Activated T-helper 17 cell treated with anti-CD3 and anti-CD28 coated beads, Interleukin-2, amount 50 U/mL, for 72 hours (primary cell): ENCODE measurements at places on chromosomes 6 and 20. TPM values are rescaled to one million over a fixed set of nuclear protein-coding genes. Genes with fewer than 3 reads are reported as not detected.
A peak's percentile ranks its signal among the peaks of the same experiment; 100 is the strongest.

DNA sequence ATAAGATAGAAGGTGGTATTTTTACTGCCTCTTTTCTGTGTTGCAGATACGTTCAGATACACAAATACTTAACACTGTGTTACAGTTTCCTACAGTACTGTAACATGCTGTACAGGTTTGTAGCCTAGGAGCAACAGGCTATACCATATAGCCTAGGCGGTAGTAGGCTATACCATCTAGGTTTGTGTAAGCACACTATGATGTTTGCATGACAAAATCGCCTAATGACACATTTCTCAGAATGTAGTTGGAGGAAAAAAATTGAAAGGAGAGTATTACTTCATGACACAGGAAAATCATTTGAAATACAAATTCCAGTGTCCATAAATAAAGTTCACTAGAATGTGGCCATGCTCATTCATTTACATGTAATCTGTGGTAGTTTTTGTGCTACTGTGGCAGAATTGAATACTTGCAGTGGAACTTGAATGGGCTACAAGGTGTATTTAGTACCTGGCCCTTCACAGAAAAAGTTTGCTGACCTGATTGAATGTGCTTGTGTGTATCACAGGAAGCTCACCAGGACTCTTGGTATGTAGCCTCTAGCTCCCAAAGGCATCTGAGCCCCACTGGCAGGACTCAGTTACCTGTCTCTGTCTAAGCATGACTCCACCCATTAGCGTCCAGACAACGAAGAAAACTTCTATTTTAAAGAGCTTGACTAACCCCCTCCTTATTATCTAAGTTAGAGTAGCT lies 18.8 kb downstream of the TOP1 start:
- peaks cover 10% of the 10 kb centered on the region for H3K36me3 ChIP-seq
- peak overlapping the region; percentile 85 for H3K4me3 ChIP-seq
- peak; percentile 76 for ATAC-seq
- H3K27me3 ChIP-seq, result no peaks in the 10 kb centered on the region
- peak overlapping the region; percentile 91 for H3K27ac ChIP-seq
- H3K4me1 ChIP-seq, result peaks cover 78% of the 10 kb centered on the region

GRCh38 chr6:170132561-170132991 lies 158.3 kb downstream of the DLL1 start:
- no peak overlapping the region for H3K4me3 ChIP-seq
- H3K36me3 ChIP-seq, result no peaks in the 10 kb centered on the region
- H3K4me1 ChIP-seq, result no peaks in the 10 kb centered on the region
- ATAC-seq, result no peak
- H3K27me3 ChIP-seq, result peaks cover 4% of the 10 kb centered on the region

- no peak for ATAC-seq
- H3K27me3 ChIP-seq, result peaks cover 7% of the 10 kb centered on the region
- no peak overlapping the region for H3K4me3 ChIP-seq
- no peaks in the 10 kb centered on the region for H3K36me3 ChIP-seq
Observed at GRCh38 chr6:138569970-138570724, 70.9 kb upstream of the NHSL1 start.

GRCh38 chr6:16216501-16217155 lies 21.8 kb upstream of the GMPR start:
- no peaks in the 10 kb centered on the region for H3K36me3 ChIP-seq
- ATAC-seq, result no peak
- no peak overlapping the region for H3K4me3 ChIP-seq
- H3K27ac ChIP-seq, result no peak overlapping the region
- peaks cover 32% of the 10 kb centered on the region for H3K27me3 ChIP-seq

DNA sequence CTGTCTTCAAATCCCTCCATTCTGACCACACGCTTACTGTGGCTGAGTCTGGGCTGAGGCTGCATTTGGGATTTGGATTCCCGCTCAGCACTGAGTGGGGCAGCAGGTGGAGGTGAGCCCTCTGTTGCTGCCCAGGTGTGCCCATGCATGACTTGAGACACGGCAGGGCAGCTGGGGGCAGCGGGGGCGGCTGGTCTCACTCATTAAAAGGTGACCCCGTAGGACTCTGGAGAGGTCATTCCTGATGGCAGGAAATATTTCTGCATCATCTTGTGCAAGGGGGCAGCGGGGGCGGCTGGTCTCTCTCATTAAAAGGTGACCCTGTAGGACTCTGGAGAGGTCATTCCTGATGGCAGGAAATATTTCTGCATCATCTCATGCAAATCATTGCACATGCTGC lies 49.8 kb downstream of the SMOC2 start:
- no peak for ATAC-seq
- no peaks in the 10 kb centered on the region for H3K36me3 ChIP-seq
- H3K4me3 ChIP-seq, result no peak overlapping the region
- no peaks in the 10 kb centered on the region for H3K4me1 ChIP-seq

The FGD2 gene
- total RNA-seq, result 5.3 TPM

GRCh38 chr6:56050530-56051201 lies 175.3 kb upstream of the BMP5 start:
- no peaks in the 10 kb centered on the region for H3K4me1 ChIP-seq
- no peaks in the 10 kb centered on the region for H3K36me3 ChIP-seq
- H3K27ac ChIP-seq, result no peak overlapping the region
- H3K4me3 ChIP-seq, result no peak overlapping the region
- no peak for ATAC-seq
- no peaks in the 10 kb centered on the region for H3K27me3 ChIP-seq

The GTSF1L gene
- not detected for total RNA-seq

The LHFPL5 gene
- 0.26 TPM for total RNA-seq

GRCh38 chr6:92495242-92495641 lies 924.1 kb downstream of the EPHA7 start:
- ATAC-seq, result no peak
- H3K36me3 ChIP-seq, result no peaks in the 10 kb centered on the region
- no peak overlapping the region for H3K4me3 ChIP-seq
- H3K27ac ChIP-seq, result no peak overlapping the region
- H3K27me3 ChIP-seq, result no peaks in the 10 kb centered on the region

DNA sequence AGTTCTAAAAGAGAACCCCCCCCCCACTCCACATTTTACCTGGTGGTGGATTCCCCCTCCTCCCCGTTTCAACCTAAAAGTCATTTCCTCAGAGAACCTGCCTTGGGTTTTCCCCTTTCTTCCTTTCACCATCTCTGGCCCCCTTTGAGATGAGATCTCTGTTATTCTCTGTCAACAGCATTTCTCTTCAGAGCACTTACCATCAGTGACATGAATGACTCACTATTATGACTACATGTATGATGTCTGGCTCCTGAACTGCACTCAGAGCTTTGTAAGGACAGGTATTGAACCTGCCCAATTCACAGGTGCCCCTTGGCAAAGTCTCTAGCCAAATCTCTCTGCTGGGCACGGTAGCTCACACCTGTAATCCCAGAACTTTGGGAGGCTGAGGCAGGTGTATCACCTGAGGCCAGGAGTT lies 61.4 kb upstream of the JARID2 start:
- peaks cover 12% of the 10 kb centered on the region for H3K4me1 ChIP-seq
- H3K36me3 ChIP-seq, result no peaks in the 10 kb centered on the region

GRCh38 chr20:39524371-39524911 lies 562.3 kb downstream of the DHX35 start:
- H3K27me3 ChIP-seq, result peaks cover 4% of the 10 kb centered on the region
- H3K36me3 ChIP-seq, result no peaks in the 10 kb centered on the region
- no peak overlapping the region for H3K27ac ChIP-seq
- H3K4me3 ChIP-seq, result no peak overlapping the region

DNA sequence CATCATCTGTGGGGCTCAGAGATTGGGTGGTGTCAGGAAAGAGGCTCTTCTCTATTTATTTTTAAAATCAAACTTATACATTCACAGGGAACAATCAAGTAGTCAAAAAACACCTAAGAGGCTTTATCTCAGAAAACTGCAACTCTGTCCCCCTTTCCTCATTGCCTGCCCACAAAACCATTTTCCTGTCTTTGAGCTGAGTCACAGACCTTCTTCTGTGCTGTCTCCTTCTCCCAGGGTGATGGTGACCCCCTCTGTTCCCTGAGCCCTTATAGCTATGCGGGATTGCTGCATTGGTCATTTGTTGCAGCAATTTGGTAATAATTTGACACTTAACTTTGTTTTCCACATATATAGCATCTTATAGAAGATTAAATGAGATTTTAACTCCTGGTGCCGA lies 195.2 kb upstream of the PROKR2 start:
- H3K36me3 ChIP-seq, result no peaks in the 10 kb centered on the region
- no peaks in the 10 kb centered on the region for H3K27me3 ChIP-seq
- H3K27ac ChIP-seq, result no peak overlapping the region
- no peak overlapping the region for H3K4me3 ChIP-seq
- no peaks in the 10 kb centered on the region for H3K4me1 ChIP-seq

DNA sequence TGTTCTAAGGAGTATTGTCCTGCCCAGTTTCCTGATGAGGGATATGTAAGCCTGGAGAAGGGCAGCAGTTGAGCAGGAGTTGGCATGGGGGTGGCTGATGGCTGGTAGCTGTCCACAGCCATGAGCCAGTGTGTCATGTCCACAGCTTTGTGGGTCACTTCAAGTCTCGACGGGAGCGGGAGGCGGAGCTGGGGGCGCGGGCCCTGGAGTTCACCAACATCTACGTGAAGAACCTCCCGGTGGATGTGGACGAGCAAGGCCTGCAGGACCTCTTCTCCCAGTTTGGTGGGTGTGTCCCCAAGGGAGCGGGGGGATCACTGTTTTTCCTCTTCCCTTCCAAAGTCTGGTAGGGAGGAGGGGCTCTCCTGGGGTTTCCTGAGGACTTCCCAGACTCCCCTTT lies 8.9 kb downstream of the PABPC1L start:
- H3K4me3 ChIP-seq, result no peak overlapping the region
- no peaks in the 10 kb centered on the region for H3K27me3 ChIP-seq
- ATAC-seq, result no peak
- peaks cover 79% of the 10 kb centered on the region for H3K36me3 ChIP-seq
- no peaks in the 10 kb centered on the region for H3K4me1 ChIP-seq

DNA sequence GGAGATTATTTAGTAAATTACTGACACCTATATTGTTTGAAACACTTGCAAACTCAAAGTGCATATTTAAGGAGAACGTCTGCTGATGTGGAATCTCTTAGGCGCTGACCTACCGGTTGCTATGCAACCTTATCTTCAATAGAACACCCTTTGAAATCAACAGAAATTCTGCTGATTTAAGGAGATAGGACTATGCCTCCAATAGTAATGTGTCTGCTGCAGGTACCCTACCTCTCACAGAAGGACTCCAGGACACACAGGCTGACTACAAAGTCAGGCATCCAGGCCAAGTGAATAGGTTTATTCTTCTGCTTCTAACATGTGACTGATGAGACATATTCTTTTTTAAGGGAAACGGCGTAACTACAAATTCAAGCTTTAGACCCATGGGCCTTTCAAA lies 311.7 kb downstream of the CBLN4 start:
- no peak for ATAC-seq
- no peak overlapping the region for H3K27ac ChIP-seq
- no peaks in the 10 kb centered on the region for H3K27me3 ChIP-seq
- no peaks in the 10 kb centered on the region for H3K36me3 ChIP-seq

- H3K4me3 ChIP-seq, result no peak overlapping the region
- peaks cover 7% of the 10 kb centered on the region for H3K27me3 ChIP-seq
- H3K36me3 ChIP-seq, result no peaks in the 10 kb centered on the region
- no peak for ATAC-seq
- H3K27ac ChIP-seq, result no peak overlapping the region
Observed at GRCh38 chr6:40887792-40888340, 151.2 kb downstream of the UNC5CL start.

- no peak within 1 kb of the TSS for H3K27ac ChIP-seq
- H3K4me3 ChIP-seq, result peak within 1 kb of the TSS; percentile 19
- H3K4me1 ChIP-seq, result peaks cover 5% of the 10 kb centered on the region
- ATAC-seq, result no peak
- no peaks in the 10 kb centered on the region for H3K36me3 ChIP-seq
- peaks cover 42% of the 10 kb centered on the region for H3K27me3 ChIP-seq
Observed at GRCh38 chr20:21106171-21107017, at the start of gene LINC00237. Gene LINC00237, minus strand, starts transcription at chr20:21106358.

DNA sequence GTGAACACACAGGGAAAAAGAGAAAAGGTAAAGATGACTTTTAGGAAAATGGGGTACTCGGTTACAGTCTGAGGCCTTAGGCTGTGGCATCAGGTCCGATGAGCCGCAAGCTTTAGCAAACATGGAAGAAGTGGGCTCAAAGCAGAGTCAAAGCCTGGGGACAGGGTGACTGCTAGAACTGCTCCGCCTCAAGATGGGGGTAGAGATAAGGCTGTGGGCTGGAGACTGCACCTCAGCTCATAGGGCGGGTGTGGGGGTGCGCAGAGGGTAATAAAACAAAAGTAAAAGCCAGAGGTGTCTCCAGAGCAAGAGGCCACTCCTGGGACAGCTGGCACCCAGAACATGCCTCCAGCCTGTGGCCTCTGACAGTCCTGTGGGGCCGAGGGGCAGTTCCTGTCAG lies 21.3 kb upstream of the SYNDIG1 start:
- no peak for ATAC-seq
- H3K36me3 ChIP-seq, result no peaks in the 10 kb centered on the region
- no peak overlapping the region for H3K27ac ChIP-seq

The KIZ gene
- 9.7 TPM for total RNA-seq

- H3K27me3 ChIP-seq, result peaks cover 42% of the 10 kb centered on the region
- no peak overlapping the region for H3K27ac ChIP-seq
- H3K4me1 ChIP-seq, result no peaks in the 10 kb centered on the region
- no peak for ATAC-seq
Observed at GRCh38 chr20:59835057-59835447, 98.4 kb downstream of the SYCP2 start.

DNA sequence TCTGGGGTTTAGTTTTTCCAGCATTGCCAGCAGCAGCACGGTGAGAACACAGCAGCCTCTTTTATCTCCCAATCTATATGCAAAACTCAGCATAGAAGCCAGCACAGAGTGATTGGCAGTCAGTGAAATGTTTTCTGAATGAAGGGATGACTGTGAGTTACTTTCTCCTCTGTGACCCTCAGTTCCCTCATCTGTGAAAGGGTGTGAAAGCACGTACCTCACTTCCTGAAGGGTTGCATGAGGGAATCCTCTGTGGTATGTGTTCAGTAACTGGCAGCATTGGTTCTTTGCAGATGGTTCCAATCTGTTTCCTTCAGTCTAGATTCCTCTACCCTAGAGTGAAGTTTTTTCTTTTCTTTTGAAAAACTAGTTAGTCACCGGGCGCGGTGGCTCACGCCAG lies 40.0 kb downstream of the EFCAB8 start:
- H3K4me1 ChIP-seq, result no peaks in the 10 kb centered on the region
- no peak overlapping the region for H3K27ac ChIP-seq
- ATAC-seq, result peak; percentile 47
- no peaks in the 10 kb centered on the region for H3K27me3 ChIP-seq
- no peak overlapping the region for H3K4me3 ChIP-seq
